ENCODE measurements at places on chromosomes 2 and 18.

GRCh38 chr2:224157655-224158054 lies 118.6 kb upstream of the SERPINE2 start:
- no peak for DNase-seq

- no peak for DNase-seq
Observed at GRCh38 chr2:12742891-12743290, 26.2 kb downstream of the TRIB2 start.

- no peak for DNase-seq
Observed at GRCh38 chr2:222903234-222904220, 42.7 kb downstream of the ACSL3 start.

- DNase-seq: no peak
Observed at GRCh38 chr2:205775097-205775877, 93.0 kb downstream of the NRP2 start.

DNA sequence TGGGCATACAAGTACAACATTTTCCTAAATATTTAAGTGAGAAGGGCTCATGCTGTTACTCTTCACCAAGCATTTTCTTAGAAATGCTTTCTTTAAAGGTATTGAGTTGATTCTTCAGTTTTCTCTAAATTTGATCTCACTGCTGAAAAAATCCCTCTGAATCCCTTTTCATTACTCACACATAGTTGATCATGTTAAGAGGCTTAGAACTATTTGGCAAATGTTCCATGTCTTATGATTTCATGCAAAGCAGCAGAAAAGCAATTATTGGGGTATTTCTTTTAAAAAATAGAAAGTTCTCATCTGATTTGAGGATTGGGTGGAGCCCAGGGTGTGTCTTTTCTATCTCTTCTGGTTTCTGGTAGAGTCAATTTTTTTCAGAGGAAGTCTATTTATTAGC lies 1079.8 kb upstream of the ZEB2 start:
- no peak for DNase-seq

GRCh38 chr2:181313845-181314244 lies 143.3 kb upstream of the ITGA4 start:
- DNase-seq: no peak

Measured in NK-92 treated with Interleukin-12 subunit alpha and Interleukin-12 subunit beta, amount 100 ng/mL, for 24 hours (cell line).